ENCODE measurements at places on chromosomes 7 and 10.

DNA sequence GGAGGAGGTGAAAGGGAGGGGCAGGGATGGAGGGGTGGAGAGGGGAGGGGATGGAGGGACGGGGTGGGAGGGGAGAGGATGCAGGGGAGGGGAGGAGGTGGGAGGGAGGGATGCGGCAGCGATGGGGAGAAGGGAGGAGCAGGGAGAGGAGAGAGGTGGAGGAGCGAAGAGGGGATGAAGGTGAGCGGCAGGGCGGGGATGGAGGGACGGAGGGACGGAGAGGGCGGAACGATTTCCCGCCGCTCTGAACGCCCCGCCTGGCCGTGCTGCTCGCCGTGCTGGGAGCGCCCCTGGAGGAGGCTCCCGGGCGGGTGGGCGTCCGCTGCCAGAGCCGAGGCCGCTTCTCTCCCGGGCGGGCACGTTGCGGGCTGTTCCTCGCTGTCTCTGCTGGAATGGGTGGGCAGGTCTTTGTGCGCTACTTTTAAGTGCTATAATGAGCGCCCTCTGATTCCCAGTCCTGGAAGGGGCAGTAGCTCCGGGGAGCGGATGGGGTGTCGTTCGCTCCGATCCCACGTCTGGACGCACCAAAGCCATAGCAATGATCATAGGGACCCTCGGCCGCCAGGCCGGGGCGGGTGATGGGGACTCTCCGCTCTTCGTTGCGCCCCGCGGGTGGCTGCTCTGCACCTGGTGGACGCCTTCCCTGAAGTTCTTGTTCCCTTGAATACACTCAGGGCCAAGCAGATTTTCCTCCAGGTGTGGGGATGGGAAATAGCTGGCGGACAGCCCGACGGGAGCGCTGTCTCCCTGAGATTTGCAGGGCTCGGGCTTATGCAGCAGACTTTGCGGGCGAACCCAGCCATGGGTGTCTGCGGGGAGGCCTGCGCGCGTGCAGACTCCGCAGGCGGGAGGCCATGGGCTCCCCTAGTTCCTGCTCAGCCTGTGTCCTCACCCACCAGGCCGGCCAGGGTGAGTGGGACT lies 81.1 kb upstream of the CPXM2 start:
- no peak for DNase-seq

- DNase-seq, result no peak
Observed at GRCh38 chr10:52313256-52313932, 687 bp upstream of the DKK1 start.

GRCh38 chr10:86652361-86653202 lies 1.8 kb upstream of the OPN4 start:
- DNase-seq, result peak; percentile 15

- DNase-seq, result no peak
Observed at GRCh38 chr10:125799451-125800182, 23.4 kb downstream of the UROS start.

- DNase-seq, result no peak
Observed at GRCh38 chr7:125257617-125258016, 328.0 kb upstream of the POT1 start.

DNA sequence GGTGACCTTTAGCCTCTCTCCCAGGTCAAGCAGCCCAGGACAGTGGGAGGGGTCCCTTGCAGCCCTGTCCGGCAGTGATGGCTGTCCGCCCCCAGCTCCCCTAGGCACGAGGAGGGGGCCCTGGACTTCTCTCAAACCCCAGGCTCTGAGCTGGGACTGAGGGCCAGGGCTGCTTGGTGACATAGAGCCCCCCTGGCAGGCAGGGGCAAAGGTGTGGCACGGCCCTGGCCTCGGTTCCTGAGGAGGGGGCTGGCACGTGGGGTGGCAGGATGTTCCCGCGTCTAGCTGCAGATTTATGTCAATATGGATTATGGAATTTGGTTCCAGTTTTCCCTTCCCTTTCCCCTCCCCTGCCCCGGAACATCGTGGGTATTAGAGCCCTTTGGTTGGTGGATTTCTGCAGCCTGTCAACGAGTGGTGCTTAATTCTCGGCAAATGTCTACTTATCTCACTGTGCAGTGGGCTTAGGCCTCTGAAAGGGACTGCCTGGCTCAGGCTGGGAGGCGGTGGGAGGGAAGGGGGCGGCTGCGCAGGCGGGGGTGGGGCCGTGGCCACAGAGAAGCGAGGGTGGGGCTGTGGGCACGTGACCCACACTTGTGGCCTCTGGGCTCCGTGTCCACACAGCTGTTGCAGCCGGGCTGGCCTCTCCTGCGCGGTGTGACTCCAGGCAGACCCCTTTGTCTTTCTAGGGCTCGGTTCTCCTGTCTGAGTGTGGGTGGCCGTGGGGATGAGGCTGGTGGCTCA lies 19.3 kb downstream of the UNCX start:
- peak; percentile 55 for DNase-seq

- no peak for DNase-seq
Observed at GRCh38 chr7:85522070-85522469, 335.2 kb upstream of the SEMA3D start.

- no peak for DNase-seq
Observed at GRCh38 chr7:43480581-43480980, 102.3 kb upstream of the STK17A start.

DNA sequence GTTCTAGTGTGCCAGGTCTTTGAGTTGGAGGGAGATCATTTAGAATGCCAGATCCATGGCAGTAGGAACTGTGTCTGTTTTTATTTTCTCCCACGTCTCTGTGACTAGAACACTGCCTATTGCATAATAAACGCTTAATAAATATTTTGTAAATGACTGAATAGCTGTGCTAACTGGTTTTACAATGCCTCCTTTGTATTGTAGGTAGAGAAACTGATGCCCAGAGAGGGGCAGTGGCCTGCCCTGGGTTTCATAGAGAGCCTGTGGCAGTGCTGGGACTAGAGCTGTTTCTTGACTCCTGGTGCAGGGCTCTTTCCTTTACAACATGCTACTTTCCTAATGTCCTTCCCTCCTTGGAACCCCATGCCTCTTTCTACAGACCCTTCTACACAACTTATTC lies 2.5 kb downstream of the TAS2R5 start:
- no peak for DNase-seq

GRCh38 chr7:151242159-151243044 lies 6.1 kb downstream of the SMARCD3 start:
- no peak for DNase-seq

Data from upper lobe of left lung (tissue), 6 donors.